ENCODE measurements at places on chromosomes 7 and 10.
A peak's percentile ranks its signal among the peaks of the same experiment; 100 is the strongest.

- no peak for DNase-seq
Observed at GRCh38 chr10:74460812-74461211, 309.8 kb downstream of the ADK start.

- no peak for DNase-seq
Observed at GRCh38 chr10:35545079-35545657, 60.0 kb upstream of the GJD4 start.

DNA sequence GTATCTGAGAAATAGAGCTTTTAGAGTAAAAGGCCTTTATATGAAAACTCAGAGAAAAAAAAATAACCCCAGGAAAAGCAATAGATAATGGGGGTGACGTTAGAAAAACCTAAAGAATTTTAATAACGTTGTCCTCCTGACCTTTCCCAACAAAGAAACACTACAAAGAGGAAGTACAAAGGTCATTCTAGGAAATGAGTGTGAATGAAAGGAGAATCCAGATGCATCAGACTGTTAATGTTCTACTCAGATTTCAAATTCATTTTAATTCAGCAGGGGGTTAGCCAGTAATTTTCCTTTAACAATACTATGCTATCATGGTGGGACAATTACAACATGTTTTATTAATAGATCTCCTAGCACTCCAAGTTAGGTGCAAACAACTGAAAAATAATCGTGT, 73.8 kb upstream of the CDK1 start:
- no peak for DNase-seq

- DNase-seq = no peak
Observed at GRCh38 chr10:69879634-69880257, 78.0 kb downstream of the COL13A1 start.

- DNase-seq = no peak
Observed at GRCh38 chr7:103989200-103989784, at the start of gene RELN. Gene RELN, minus strand, starts transcription at chr7:103989658. Its CDS starts 302 bp downstream, at chr7:103989356.

- DNase-seq = no peak
Observed at GRCh38 chr7:132202541-132202940, 373.7 kb downstream of the PLXNA4 start.

DNA sequence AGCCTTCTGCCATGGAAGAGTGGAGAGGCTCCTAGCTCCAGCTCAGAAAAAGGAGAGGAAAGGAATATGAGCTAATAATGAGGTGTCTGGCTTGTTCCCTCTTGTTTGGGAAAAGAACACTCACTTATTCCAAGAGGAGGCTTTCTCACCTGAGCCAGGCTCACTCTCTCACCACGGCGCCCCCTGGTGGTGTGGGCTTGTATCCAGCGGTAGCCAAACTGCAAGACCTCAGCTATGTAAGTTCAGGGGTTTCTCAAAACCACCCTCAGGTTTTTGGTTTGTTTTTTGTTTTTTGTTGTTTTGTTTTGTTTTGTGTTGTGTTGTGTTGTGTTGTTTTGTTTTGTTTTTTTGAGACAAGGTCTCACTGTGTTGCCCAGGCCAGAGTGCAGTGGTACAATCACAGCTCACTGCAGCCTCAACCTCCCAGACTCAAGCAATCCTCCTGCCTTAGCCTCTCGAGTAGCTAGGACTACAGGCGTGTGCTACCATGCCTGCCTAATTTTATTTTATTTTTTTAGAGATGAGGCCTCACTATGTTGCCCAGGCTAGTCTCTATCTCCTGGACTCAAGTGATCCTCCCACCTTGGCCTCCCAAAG, 124.0 kb downstream of the TMEM130 start:
- peak; percentile 68 for DNase-seq

- DNase-seq = no peak
Observed at GRCh38 chr10:101219139-101219945, 9.9 kb downstream of the LBX1 start.

DNA sequence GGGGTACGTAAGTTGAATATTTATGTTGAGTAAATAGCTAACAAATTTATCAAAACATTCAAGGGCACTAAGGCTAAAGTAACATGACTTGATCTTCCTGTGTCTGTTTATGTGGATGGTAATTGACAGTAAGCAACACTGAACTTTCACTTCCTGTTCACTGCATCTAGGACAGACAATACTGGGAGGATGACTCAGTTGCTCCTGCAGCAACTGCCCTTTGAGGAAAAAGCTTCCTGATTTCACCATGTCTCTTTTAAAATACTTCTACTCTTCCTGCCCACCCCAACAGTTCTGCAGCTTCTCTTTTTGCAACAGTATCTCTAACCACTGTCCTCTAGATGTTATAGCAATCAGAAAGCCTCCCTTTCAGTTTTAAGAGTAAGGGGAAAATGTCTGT, 76.6 kb upstream of the HGF start:
- no peak for DNase-seq

GRCh38 chr10:101507828-101508227, 80.2 kb downstream of the POLL start:
- no peak for DNase-seq

- DNase-seq = no peak
Observed at GRCh38 chr10:25049966-25050365, 33.6 kb downstream of the THNSL1 start.

GRCh38 chr7:34277016-34277802, 371.9 kb downstream of the BMPER start:
- DNase-seq = no peak

DNA sequence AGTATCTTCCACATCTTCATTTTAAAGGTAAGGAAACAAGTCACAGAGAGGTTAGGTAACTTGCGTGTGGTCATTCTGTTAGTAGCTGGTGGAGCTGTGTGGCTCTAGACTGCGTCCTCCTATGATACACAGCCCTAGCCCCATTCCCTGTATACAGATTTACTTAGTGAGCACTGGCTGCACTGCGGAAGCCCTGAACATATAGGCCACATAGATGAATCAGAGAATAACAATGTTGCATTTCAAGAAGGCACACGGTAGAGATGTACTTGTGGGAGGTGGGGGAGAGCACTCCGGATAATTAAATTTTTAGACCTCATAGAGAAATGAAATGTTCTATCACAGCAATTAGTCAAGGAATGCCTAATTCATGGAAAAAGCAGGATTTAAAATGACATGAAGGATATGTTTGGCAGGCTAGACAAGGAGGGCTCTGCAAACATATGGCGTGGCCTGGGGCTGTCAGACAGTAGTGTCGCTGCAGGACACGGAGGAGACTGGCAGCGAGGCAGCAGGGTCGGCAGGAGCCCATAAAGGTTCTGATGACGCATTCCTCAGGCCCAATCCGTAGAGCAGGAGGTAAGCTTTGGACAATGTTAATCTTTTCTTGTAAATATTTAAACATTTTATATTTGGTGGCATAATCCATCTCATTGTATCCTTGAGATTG, 29.5 kb downstream of the RAB11FIP2 start:
- DNase-seq = no peak

GRCh38 chr10:45204954-45205775, 110.2 kb downstream of the OR13A1 start:
- DNase-seq = no peak

DNA sequence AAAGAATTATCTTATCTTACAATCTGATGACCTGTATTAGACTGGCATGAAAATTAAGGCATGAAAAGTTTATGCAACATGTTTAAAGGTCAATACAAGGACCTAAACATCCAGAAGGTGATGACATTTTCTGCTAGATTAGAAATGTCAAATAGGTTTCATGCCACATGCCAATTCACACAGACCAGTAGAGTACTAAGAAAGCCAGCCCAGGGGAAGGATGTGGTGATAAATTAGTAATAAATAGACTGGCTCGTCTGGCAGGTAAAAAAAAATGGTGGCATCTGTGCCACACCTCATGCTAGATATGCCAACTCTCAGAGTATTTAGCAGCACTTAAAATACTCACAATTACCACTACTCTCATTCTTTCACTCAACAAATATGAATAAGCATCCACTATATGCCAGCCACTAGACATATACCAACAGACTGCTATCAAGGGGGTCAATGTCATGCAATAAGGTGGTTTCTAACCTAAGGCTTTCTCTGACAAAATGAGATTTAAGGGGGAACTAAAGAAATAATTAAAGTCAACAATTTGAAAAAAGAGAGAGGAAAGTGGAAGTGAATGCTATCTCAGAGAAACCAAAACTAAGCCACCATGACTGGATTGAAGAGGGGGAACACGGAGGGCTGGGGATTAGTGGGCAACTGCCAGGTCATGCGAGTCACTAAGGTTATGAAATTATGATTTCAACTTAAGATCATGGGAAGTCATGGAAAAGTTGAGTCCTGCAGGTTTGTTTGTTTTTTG, 83.5 kb downstream of the SGMS1 start:
- no peak for DNase-seq

DNA sequence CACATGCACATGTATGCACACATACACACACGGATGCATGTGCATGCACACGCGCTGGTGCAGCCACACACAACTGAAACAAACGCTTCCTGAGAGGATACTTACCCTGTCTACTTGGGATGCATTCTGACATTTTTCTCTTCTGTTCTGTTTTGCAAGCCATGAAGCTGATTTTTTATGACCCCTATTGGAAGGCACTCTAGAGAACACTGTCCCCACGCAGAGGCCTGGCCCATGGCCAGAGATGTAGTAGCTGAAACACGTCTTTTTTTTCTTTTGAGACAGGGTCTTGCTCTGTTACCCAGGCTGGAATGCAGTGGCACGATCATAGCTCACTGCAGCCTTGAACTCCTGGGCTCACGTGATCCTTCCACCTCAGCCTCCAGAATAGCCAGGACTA, 47.9 kb downstream of the VWA2 start:
- DNase-seq = no peak

DNA sequence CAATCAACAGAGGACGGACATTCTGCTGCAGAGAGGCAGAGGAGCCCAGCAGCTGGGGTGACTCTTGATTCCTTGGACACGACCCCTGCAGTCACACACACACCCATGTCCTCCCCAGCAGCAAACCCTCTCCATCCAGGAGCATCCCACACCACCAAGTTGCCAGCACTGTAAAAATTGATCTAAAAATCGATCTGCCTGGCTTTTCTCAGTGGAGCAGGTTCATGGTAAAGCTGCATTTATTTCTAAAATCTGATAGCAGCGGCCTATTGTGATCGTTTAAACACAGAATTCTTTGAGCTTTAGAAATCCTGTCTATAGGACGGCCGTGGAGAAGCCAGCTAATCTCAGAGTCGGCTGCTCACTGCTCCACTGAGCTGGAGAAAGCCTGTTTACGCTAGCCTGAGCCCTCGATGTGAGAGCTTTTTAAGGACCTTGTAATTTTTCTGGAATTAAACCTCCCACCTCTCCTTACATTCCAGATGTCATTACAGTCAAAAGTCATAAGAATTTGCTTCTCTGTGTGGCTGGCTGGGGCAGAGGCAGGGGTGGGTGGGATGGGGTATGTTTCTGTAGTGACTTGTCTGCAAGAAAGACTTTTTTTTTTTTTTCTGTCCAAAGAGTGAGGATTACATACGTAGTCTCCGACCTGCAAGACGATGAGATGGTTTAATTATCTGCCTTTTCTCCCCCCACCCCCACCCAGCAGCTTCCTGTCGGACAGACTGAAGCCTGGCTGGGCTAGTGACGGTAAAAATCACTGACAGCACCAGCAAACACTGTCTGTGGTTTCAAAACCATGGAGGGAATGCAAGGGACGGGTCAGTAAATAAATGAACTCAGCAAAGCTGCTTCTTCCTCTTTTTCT, 31.6 kb downstream of the TRIM8 start:
- DNase-seq = no peak

DNA sequence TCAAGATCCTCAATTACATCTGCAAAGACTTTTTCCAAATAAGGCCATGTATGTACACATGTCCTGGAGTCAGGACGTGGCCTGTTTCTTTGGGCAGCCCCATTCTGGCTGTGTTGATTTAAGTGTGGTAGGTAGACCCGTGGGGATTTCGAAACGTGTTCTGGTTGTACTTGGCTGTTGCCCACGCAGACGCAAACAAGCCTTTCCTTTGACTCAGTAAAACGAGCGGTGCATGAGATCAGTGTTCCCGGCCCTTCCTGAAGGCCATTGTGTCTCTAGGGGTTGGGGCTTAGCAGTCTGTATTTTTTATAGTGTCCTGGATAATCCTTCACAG, 64.8 kb upstream of the DNAJB6 start:
- DNase-seq = no peak

DNA sequence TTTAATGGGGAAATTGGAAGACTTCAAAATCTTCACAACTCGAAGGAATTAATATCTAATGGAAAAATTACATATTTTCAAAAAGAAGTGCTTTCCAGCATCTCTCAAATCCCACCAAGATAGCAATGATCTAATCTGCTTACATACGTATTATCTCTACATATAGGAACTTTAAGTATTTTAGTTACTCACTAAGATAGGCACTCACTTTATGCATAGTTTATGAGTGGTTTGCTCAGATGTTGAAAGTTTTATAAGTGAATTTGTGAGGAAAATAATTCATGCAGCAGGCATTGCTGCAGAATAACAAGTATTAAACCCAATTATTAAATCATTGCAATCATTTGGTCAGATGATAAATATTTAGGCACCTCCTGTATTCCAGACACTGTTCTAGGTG, 2.3 kb upstream of the CYTH3 start:
- DNase-seq = no peak

DNA sequence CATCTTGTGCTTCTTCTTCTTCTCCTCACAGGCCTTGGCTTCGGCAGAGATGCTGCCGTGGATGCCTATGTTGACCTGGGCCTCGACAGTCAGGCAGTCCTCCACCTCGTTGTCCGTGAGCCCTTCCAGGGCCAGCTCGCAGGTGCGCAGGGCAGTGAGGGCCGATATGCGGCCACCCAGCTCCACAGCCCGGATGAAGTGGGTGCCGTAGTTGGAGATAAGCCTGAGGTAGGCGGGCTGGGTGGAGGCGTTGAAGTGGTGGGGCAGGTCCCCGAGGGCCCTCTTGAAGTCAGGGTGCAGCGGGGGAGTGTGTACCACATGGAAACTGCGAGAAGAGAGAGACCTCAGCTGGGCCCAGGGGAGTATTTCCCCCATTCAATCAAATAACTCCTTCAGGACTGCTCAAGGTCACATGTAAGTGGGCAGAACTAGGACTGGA, 3.7 kb downstream of the PRF1 start:
- DNase-seq = no peak

DNA sequence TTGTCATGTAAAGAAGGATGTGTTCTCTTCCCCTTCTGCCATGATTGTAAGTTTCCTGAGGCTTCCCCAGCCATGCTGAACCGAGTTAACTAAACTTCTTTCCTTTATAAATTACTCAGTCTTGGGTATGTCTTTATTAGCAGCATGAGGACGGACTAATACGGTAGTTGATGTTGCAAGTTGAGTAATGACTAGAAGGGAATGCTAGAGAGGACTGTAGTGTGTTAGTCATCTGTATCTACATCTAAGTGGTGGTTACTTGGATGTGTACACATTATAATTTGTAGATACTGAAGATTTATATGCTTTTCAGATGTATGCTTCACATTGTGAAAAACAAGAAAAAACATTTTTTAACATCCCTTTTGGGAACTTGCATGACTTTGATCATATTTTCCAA, 244.6 kb downstream of the POLR1F start:
- no peak for DNase-seq

GRCh38 chr10:76141376-76141775, 710.0 kb downstream of the LRMDA start:
- no peak for DNase-seq

DNA sequence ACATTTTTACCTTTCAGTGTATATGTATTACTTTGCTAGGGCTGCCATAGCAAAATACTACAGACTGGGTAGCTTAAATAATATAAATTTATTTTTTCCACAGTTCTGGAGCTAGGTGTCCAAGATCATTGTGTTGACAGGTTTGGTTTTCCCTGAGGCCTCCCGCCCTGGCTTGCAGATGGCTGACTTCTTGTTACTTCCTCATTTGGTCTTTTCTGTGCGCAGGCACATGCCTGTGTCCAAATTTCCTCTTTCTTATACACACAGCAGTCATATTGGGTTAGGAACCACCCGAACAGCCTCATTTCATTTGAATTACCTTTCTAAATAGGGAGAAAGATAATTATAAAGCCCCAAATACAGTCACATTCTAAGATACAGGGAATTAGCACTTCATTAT, 521.6 kb upstream of the SORCS1 start:
- DNase-seq = no peak

Measured in activated T-cell treated with anti-CD3 and anti-CD28 coated beads, Interleukin-2, amount 50 U/mL, for 4 hours (primary cell).